ENCODE measurements at places on chromosomes 16 and 17. TPM values are rescaled to one million over a fixed set of nuclear protein-coding genes. Genes with fewer than 3 reads are reported as not detected.

XAF1 gene
- total RNA-seq, result not detected

LGALS9C gene
- total RNA-seq, result not detected

KRTAP9-2 gene
- total RNA-seq, result not detected

ADAD2 gene
- total RNA-seq, result not detected

ZNF830 gene
- 12.1 TPM for total RNA-seq

TERB1 gene
- not detected for total RNA-seq

CCL8 gene
- total RNA-seq, result not detected

KRT25 gene
- total RNA-seq, result not detected

SOX9 gene
- 24.9 TPM for total RNA-seq

KRTAP4-9 gene
- 0.57 TPM for total RNA-seq

GTF3C1 gene
- total RNA-seq, result 65.0 TPM

KCNJ2 gene
- 0.66 TPM for total RNA-seq

PDE6G gene
- 0.35 TPM for total RNA-seq

GRAP gene
- total RNA-seq, result 0.11 TPM

EME2 gene
- total RNA-seq, result 7.3 TPM

DNA sequence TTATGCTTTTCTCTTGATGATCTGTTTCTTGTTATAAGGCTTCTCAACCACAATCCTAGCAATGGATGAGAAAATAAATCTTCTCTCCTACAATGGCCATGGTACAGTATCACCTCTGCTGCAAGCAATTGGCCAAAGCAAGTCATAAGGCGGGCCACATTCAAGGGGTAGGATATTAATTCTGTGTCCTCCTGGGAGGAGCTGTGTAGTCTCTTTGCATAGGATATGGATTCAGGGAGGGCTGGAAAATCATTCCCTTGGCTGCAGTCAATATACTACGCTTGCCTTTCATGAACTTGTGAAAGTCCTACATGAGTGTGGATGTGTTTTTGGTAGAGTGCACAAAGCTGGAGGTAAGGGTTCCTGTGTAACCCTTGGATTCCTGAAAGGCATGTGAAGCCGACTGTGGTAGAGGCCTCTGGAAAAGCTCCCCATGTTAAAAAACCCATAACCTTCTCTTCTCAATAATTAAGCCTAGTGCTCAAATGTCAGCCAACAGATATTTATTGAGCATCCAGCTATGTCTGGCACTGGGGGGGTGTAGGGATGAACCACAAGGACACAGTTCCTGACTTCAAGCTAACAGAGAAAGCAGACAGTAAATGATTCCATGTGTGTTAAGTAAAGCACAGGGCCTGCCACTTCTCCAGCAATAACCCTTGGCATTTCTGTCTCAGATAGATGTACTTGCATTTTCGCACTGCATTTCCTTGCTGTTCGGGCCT is 147.6 kb upstream of the HS3ST3A1 start:
- DNase-seq, result no peak

DNA sequence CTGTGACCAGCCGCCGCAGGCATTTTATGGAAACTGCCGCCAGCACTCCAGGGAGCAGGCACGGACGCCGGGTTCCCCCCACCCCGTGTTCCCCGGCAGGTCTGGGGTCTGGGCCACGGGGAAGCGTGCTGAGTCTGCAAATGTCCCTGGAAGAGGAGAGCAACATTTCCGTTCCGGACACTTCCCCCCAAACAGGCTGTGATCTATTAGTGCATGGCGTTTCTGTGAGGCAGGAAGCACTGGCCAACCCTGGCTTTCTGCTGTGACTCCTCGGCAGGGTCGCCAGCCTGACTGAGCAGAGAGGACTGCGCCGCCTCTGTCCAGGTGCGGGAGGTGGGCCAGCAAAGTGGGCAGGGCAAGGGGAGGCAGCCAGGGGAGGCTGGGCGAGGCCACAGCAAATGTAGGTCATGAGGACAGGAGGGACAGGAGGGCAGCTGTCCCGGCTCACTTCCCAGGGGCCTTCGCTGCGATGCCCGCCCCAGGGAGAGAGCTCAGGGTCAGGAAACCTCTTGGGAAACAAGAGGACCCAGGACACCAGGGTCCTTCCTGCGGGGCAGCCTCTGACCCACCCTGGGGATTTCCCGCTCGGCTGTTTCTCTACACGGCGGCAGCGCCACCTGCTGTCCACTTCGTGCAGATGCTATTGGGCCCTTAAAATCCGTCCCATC is 9.5 kb downstream of the FOXF1 start:
- peak; percentile 36 for DNase-seq

GRCh38 chr16:85989863-85990643 is 91.1 kb downstream of the IRF8 start:
- no peak for DNase-seq

GRCh38 chr17:79045001-79045729 is 21.2 kb downstream of the C1QTNF1 start:
- no peak for DNase-seq

GRCh38 chr16:14168146-14168545 is 97.0 kb downstream of the MRTFB start:
- DNase-seq, result no peak

- DNase-seq, result no peak
These were observed 535 bp upstream of the AURKB start for GRCh38 chr17:8210761-8211458.

DNA sequence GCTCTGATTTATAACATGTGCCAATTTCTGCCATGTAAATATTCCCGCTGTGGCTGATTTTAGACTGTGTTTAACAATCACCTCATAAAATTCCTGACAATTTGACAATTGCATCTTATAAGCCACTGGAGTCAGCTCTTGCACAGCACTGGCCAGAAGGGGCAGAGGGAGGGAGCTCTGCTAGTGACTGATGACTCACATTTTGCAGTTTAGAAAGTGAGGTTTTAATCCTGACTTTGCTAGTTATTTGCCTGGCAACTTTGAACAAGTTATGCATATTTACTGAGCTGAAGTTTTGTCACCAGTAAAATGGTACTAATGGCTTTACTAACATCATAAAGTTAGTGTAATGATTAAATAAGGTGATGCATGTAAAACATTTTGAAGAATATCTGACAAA is 452.3 kb downstream of the CNTNAP4 start:
- DNase-seq, result peak; percentile 9

GRCh38 chr16:50469744-50470321 is 78.4 kb upstream of the NKD1 start:
- no peak for DNase-seq

- DNase-seq, result peak; percentile 6
These were observed 356.3 kb upstream of the SOX9 start for GRCh38 chr17:71764505-71764904.

GRCh38 chr17:63082273-63082861 is 116.3 kb downstream of the TANC2 start:
- DNase-seq, result peak; percentile 44

DNA sequence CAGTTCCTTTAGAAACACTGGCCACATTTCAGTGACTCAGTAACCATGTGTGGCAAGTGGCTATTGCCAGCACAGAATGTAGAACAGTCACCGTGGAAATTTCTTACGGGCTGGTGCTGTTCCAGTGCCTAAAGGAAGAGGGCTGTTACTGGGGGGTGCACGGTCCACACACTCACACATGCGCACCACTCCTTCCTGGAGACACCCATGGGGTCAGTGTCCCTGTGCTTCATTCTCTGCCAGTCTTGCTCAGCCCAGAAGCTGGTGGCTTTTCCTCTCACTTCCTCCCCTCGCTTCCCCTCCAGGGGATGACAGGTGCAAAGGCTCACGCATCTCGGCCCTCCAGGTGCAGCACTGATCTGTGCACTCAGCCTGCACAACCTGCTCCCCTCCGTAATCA is 115.6 kb downstream of the CCDC182 start:
- DNase-seq, result no peak

DNA sequence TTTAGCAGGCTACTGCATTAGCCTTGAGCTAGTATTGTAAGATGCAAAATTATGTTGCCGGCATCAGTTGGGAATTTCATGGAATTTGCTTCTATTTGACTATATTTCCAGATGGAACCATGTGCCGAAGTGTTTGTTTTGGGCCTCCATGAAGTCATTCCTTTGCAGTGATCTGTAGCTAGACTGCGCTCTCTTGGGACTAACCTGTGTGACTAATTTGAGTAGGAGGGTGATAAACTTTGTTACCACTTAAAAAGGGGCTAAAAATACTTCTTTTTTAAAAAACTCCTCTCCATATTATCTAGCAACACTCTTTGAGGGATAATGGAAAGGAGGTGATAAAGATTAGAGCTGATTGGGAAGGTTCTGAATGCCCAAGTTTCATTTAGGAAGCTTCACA is 166.8 kb upstream of the TBX2 start:
- no peak for DNase-seq

DNA sequence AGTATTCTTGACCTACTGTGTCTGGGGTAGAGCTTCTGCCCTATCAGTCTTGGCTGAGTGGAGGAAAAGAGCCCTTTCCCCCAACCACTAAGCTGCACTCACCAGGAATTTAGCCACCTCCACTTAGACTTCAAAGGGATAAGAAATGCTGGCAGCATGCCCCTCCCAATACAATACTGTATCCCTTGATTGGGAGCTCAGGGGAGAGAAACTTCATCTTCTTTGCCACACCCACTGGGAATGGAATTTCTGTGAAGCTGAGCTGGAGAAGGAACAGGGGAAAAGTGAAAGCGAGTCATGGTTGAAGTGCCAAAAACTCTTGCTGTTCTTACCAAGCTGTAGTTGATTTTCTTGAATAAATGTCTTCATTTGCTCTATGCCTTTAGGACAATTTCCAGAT is 68.8 kb downstream of the CEP112 start:
- peak; percentile 46 for DNase-seq

DNA sequence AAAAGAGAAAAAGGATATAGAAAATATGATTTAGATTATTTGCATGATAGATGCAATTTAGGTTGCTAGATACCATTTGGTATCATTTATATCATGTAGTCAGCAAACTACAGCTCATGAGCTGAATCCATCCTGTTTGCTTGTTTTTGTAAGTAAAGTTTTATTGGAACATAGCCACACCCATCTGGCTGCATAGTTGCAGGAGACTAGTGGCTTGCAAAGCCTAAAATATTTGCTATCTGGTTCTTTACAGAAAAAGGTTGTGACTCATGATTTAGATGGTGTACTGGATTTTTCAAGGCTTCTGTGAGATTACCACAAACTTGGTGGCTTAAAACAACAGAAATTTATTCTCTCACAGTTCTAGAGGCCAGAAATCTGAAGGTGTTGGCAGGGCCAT is 49.9 kb downstream of the MAP2K4 start:
- DNase-seq, result peak; percentile 57

DNA sequence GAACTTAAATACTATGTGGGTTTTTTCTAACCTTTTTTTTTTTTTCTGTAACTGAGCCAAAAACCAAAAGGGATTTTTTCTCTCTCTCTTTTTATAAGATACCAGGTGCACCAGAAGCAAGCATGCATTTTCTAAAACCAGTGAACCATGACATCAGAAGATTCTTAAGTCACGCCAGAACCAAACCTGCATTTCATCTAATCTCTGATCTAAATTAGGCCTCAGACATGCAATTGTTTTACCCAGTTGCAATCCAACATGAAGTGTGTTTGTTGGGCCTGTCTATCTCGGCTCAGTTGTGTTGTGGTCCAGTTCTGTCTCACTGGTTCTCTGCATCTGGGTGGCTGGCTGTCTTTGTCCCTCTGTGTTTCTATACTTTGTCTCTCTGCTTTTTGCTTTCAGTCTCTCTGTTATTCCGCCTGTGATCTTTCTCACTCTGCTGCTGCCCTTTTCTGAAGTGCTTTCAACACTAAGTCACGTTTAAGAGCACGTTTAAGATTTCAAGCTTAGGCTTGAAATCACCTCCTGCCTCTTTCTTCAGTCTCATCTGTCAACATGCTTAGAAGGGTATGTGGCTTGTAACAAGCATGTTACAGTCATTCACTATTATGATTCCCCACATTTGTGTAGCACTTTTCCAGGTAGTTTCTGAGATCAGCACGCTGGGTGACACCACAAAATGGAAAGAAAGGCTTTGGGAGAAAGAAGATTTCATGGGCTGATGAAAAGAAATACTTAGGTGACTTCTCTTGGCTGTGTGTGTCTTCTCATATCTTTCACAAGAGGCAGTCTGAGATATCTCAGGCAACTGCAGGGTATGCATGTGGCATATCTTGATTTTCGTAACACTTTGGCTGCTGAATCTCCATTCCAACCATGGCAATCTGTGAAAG is 488.9 kb downstream of the SHISA9 start:
- DNase-seq, result no peak

- no peak for DNase-seq
These were observed 21.0 kb downstream of the PMM2 start for GRCh38 chr16:8818504-8819270.

DNA sequence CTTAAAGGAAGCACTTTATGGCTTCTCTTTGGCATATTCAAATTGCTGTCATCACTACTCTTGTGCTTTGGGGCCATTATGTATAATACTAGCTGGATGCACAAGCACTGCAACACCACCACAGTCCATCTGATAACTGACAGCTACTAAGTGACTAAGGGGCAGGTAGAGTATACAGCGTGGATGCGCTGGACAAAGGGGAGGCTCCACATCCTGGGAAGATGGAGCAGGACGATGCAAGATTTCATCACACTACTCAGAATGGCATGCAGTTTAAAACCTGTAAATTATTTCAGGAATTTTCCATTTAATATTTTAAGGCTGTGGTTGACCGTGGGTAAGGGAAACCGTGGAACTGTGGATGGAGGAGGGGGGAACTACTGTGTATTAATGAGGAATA is 25.0 kb downstream of the MPRIP start:
- peak; percentile 23 for DNase-seq

- DNase-seq, result no peak
These were observed 78.0 kb downstream of the KNOP1 start for GRCh38 chr16:19639986-19640421.

DNA sequence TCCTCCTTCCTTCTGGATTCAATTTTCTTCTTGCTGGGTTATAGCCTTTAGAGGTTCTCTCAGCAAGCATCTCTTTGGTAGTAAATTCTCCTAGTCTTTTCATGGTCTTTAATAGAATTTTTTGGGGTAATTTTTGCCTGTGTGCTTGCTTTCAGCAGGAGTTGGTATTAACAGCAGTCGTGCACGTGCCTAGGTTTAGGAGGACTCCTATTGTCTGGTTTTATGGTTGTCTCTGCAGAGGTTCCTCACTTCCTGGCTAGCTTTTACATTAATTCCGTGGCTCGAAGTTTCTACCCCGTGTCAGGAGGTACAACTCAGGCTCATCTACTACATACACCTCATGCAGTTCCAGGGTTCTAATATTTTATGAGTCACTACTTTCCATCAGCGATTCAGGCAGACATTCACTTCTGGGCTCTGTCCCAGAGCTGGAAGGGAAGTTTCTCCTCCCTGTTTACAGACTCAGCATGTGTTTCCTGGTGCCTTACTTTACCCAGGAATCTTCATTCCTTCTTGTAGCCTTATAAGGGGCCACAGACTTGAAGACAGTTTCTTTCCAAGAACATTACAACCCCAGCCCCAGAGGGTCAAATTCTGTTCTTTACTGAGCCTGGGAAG is 643.6 kb downstream of the HS3ST4 start:
- no peak for DNase-seq

DNA sequence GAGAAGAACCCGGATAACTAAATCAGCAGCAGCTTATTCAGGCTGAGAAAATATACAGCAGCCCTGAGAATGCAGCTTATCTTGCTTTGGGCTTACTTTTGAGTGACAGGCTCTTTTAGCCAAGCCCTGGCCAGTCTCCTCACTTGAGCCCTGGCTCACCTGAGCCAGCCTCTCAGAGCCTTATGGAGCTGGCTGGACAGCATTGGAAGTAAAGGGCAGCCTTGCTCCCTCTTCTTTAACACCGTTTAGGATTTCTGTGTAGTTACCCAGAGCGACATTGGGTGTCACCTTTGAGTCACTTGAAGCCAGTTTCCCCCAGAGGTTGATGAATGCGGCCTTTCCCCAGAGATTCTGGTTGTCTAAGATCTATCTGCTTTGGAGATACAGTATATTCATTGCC is 7.7 kb upstream of the NPIPB2 start:
- peak; percentile 68 for DNase-seq
